Stimulated activated CD4-positive, alpha-beta T cell treated with anti-CD3 and anti-CD28 coated beads, TNF-alpha, amount 100 ng/mL, for 48 hours (primary cell): ENCODE measurements at places on chromosomes 12 and 14.
A peak's percentile ranks its signal among the peaks of the same experiment; 100 is the strongest.

DNA sequence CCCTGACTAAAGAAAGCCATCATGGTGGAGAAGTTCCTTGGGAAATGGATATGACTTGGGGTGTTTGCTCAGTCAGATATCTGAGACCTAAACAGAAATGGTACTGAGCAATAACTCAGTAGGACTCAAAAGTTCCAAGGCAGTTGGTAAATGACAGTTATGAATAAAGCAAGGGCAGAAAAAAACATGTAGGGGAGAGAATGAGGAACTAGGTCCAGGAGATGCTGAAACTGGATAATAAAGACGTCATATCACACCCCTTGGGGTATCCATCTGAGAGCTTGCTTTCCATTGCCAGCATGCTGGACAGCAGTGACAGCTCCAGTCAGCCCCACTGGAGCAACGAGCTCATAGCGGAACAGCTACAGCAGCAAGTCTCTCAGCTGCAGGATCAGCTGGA lies 37.5 kb downstream of the RPGRIP1 start:
- DNase-seq: no peak

DNA sequence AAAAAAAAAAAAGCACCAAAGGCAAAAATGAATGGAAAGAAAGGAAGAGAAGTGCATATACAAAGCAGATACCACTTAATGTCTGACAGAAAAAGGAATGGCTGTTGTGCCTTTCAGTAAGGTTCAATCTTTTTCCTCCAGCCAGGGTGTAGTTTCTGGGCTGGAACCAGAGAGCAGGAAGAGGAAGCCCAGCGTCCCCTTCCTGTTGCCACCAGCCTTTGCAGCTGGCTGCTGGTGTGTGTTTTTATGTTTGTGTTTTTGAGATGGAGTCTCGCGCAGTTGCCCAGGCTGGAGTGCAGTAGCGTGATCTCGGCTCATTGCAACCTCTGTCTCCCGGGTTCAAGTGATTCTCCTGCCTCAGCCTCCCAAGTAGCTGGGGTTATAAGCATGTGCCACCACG lies 64.6 kb upstream of the LTA4H start:
- no peak for DNase-seq

DNA sequence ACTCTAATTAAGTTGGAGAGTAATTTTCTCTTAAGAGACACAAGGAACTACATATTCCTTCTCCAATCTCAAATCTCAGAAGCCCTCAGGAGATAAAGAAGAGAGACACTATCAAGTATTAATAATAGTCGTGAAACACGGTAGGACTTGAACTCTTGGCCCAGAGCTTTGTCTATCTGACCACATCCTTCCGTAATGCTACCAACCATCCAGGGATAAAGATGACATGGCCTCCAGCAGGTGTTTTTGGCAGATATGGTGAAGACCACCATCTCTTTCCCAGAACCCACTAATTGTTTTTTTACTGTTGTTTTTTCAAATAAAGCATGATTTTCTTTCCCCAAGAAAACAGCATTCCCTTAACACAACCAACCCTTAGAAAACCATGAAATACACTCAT lies 3.4 kb downstream of the ZNF384 start:
- DNase-seq: no peak

GRCh38 chr12:119176267-119177055 lies 2.3 kb upstream of the HSPB8 start:
- no peak for DNase-seq

DNA sequence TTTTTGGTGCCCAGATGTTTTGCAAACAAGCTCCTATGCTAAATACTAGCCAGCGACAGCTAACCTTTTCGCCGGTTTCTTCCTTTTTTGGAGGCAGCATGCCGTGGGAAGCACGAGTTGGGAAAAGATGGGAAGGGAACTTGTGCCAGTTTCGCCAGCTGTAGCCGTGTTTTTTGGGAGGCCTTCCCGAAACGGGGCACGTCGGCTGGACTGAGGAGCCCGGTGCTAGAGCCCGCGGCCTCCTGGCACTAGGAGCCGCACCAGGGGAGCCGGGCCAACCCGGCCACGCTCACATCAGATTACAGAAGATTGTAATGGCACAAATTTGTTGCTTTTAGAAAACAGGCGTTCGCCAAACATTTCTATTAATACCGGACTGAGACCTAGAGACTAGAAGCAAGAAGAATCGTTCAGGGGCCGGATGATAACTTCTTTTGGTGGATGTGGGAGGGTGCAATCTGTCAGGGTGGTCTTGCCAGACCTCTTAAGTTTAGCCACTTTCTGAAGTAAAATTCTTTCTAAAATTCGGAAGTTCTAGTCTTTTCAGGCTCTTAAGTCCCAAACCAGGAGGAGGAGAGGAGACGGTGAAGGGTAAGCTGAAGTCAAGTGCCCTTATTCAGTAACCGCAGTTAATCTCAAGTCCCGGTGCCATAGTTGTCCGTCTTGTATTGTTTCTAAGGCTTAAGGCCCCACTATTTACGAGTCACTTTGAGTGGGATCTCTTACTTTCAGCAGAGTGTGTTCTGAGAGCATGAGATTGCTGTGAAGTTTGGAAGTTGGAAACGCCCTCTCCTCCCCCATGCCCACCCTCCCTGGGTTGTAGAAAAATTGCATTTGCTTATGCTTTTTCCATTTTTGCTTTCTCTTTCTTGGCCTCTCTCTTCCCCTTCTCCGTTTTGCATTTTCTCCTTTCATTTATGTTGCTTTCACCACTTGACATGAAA lies 1.3 kb downstream of the RASSF3 start:
- DNase-seq: no peak

- DNase-seq: no peak
Measured at GRCh38 chr14:74511966-74512830, 18.6 kb downstream of the ISCA2 start.

GRCh38 chr14:38135106-38135867 lies 72.4 kb upstream of the SSTR1 start:
- DNase-seq: no peak

DNA sequence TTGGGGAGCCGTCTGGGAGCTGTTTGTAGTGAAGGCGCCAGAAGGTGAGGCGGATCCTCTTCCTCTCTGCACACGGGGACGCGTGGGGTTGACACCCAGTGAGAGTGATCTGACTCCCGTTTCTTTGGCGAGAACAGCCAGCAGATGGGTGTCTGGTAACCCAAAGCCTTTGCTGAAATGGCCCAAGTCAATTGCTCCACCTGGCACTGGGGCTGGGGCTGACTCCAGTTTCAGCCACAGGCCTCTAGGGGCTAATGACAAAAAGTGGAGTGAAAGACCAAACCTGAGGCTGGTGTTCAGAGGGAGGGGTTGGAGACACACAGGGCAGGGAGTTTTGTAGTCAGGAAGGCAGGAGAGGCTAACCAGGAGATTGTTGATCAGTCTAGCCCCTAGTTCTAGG lies 87.0 kb downstream of the FRMD6 start:
- DNase-seq: no peak

- no peak for DNase-seq
Measured at GRCh38 chr12:124553862-124554428, 13.5 kb downstream of the NCOR2 start.

GRCh38 chr12:54358191-54358944 lies 5.9 kb downstream of the GPR84 start:
- no peak for DNase-seq

DNA sequence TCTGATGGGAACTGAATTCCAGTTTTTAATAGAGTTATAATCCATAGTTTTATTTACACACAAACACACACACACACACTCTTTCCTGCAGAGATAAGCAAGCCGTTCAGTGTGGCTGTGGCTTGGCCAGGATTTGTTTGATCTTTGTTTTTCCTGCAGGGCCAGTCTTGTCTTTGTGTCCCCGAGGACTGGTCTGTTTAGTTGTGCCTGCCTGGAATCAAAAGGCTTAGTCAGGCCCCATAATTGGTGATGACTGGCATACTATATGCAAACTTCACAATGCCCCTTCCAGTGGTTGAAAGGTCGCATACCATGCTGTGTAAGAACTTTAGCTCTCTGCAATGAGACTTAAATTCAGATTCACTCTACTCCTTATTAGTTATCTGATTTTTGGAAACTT lies 26.0 kb downstream of the WBP11 start:
- no peak for DNase-seq

GRCh38 chr12:122519418-122519817 lies 7.3 kb downstream of the RSRC2 start:
- no peak for DNase-seq

DNA sequence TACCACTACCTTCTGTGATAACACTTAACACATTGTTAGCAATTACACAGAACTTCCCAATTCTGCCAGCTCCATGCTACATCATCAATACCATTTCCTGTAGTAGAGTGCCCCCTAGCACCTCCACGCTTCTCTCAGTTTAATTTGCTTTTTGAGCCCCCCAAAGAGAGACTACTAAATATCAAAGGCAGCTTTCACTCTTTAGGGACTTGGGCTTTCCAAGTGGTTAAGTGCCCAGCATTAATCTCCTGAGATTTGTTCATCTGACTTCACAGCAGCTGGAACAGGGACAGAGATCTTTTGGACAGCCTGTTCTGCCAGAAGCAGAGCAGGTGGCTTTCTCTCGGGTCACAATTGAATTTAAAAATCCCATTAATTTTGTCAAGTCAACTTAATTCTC lies 954.9 kb downstream of the DIO2 start:
- no peak for DNase-seq

DNA sequence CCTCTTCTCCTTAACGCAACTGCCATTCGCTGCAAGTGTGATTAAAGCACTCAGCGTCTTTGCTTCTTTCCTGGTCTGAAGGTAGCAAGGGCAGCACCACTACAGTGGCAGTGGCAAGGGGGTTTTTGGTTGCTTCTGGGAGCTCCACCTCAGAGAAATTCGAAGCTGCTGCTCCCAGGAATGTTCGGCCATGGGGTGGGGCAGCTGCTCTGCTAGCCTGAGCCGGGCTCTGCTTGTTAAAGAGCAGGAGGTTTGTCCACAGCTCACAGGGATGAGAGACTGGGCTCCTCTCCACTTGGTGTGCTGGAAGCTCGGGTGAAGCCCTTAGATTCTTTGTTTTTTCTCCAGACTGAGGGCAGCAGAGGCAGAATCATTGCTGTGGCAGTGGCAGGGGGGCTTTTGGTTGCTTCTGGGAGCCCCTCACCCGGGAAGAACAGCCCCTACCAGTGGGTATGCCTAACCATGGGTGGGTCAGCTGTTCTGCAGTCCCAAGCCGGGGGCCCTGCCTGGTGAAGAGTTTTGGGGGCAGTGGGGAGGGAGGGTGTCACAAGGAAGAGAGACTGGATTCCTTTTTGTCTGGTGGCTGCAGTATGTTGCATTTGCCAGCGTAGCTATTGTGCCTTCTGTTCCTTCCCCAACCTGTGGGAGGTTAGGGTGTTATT lies 340.2 kb downstream of the AEBP2 start:
- no peak for DNase-seq

- DNase-seq: peak; percentile 59
Measured at GRCh38 chr12:94621662-94622359, 28.5 kb downstream of the TMCC3 start.

DNA sequence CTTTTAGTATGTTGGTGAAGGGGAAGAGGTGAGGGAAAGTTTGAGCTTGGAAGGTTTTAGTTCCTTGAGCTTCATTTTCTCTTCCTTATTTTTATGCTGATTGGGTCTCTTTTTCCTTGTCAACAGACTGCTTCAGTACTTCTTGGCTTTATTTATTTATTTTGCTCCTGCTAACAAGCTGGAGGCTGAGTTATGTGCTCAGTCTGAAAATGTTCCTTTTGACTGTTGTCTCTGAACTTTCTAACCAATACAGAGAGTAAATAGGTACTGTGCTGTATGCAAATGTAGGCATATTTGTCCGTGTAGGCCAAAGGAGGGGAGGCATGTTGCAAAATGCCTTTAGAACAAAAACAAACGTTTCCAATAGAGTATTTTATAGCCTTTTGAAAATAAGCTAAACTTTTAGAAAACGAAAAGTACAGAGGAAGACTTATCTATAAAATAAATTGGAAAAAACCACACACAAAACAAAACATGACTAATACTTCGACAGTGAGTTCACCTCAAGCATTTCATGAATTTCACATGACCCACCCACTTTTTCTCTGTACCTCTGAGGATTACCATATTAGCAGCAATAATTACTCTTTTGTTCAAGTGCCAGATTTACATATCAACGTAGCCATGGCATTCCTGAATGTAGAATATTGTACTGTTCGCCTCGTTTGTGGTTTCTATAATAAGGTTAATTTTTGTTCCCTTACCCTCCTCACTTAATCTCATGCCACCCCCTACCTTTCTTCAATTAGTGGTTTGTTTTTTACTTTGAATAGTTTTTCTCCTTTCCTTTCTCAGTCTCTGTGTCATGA lies 4.7 kb upstream of the CREBL2 start:
- no peak for DNase-seq

- DNase-seq: no peak
Measured at GRCh38 chr12:99146185-99146584, 501.1 kb downstream of the APAF1 start.

DNA sequence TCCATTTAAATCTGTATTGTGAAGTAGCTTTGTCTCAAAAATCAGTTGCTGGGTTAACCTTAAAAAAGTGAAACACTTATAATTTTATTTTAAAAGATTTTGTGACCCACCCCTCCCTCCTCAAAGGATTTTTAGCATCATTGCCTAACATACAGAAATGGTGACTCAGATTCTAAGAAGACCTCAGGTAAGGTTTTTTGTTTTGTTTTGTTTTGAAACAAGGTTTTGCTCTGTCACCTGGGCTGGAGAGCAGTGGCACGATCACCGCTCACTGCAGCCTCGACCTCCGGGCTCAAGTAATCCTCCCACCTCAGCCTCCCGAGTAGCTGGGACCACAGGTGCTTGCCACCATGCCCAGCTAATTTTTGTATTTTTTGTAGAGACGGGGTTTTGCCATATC lies 74.2 kb downstream of the GNS start:
- DNase-seq: no peak

DNA sequence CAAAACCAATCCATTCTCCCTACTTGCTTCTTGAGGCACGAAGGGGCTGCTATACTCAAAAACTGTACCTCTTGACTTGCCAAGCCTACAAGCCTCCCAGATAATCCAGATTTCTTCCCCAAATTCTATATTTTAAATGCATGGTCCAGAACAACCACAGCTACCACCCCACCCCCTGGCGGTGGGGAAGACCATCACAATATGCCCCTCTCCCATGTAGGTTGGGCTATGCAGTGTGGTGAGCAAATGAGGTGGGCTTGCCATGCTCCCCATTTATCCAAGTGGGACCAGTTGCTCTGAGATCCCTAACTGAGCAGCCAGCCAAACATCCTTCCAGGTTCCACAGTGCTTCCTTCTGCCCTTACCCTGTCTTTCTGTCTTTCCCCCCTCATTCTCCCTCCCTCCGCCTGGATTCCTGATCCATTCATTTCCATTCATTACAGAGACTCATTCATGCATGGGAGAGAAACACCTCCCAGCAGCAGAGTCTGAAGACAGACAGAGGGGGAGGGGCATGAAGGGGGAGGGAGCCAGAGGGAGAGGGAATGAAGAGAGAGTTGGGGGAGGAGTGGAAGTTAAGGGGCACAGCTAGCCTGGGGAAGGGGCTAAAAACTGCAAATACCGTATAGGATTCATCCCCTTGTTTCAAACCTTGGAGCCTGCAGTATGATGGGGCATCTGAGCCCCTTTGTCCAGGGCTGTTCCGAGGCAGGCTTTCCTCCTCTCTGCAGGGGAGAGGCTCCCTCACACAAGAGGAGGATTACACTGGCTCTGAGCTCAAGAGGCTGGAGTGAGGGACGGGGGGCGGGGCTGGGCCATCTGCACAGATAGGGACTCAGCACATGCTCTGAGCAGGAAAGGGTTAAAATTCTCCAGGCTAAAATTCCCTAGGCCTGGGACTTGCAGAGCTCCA lies 4.4 kb downstream of the ZNF219 start:
- DNase-seq: no peak
